ENCODE measurements at places on chromosomes 6 and 20.
A peak's percentile ranks its signal among the peaks of the same experiment; 100 is the strongest.

- DNase-seq: no peak
Observed at GRCh38 chr20:58790454-58790853, 60.2 kb downstream of the GNAS-AS1 start.

GRCh38 chr20:37627060-37627766 is 66.6 kb upstream of the CTNNBL1 start:
- DNase-seq: peak; percentile 59

DNA sequence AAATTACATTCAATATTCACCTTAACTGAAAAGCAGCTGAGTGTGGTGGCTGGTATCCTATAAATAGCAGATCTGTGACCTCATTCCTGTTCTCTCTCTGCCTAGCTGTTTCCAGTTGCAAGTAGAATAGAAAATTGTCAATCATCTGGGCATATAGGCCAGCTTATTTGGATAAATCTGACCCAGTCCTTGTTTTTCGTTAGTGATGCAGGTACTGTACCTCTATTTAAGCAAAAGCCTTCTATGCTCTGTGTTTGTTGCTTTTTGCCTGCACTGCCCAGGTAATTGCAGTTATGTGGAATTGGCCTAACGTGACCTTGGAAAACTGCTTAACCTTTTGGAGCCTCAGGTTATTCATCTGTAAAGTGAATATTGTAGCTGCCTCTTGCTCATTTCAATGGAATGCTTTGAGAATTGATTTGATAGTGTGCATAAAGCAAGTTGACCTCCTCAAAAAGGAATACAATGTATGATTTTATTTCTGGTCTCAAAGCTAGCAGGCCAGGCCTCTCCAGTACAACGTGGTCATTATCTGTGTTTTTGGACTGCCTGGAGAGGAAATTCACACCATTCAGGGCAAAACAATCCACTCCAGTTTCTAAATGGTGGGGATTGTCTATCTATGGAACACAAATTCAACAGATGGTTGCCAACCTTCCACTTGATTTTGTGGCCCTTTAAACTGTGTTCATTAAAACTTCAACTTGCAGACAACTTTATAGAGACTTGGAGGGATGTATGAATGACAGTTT is 508.7 kb upstream of the CITED2 start:
- no peak for DNase-seq

- no peak for DNase-seq
Observed at GRCh38 chr6:52547647-52548352, 29.1 kb downstream of the TRAM2 start.

DNA sequence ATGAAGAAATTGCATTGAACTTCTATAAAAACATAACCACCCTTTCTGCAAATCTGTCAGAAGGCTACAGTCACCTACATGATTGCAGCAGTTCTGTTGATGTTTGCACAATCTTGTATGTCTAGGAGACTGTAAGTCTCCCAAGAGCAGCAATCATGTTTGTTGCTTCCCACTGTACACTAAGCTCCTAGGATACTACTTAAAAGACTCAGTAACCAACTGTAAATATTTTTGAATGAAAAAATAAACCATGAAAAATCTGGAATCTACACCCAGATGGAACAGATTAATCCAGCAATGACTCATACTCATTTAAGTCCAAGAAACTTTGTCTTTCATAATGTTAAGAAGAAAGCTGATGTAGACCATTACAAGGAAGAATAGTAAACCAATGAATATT is 168.5 kb upstream of the ATXN1 start:
- DNase-seq: no peak

DNA sequence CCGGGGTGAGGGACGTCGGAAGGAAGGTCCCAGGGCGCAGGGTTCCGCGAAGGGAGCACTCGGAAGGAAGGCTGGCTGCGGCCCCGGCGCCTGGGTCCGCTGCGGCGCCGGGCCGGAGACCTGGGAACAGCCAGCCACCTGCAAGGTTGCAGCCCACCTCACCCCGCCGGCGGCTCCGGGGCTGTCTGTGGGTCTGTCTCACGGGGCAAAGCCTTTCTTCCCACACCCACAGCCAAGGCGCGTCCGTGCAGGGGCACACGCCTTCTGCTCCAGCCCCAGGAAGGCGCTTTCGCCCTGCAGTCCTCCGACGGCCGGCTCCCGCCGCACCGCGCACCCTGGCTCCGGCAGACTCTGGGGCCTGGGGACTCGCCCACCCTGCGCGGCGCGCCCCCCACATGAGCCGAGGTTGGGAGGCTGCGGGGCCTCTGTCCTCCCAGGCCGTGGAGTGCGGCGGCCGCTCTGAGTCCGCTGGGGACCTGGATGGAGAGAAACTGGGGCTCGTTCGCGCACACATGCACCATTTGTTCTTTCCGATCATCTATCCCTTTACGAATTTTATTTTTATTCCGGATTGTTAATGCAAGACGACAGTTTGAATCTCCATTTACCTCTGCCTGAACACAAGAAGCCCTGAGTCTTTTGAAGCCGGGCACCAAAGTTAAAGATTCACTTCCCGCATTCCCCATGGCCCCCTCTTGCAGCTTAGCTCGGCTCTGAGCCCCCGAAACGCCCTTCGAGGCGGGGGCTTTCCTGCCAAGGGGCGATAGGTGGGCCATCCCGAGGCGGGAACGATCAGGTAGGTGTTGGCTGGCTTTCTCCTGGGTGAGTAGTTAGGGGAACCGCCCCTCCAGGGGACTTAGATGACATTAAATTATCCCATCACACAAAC is 4.5 kb upstream of the FOXC1 start:
- DNase-seq: no peak

GRCh38 chr20:38143238-38143645 is 21.8 kb downstream of the TGM2 start:
- DNase-seq: no peak

- no peak for DNase-seq
Observed at GRCh38 chr6:89527634-89528033, 94.7 kb downstream of the ANKRD6 start.

- DNase-seq: no peak
Observed at GRCh38 chr6:148857798-148858390, 111.1 kb downstream of the UST start.

DNA sequence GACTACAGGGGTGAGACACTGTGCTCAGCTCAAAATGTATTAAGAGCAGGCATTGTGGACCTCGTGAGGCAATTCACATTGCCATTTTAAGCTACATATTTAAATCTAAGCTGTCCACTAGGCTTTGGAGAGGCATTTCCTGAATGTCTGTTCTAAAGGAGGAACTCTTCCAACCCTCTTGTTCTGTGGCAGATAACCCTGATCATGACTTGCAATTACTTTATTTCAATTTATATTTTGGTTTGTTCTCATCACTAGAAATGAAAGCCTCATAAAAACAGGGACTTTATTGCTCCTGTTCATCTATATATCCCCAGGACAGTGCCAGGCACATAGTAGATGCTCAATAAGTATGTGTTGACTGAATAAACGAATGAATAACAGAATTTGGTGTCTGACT is 84.0 kb upstream of the SALL4 start:
- no peak for DNase-seq

GRCh38 chr6:81075974-81076373 is 676.5 kb downstream of the TENT5A start:
- DNase-seq: no peak

- DNase-seq: no peak
Observed at GRCh38 chr6:50077385-50077784, 27.7 kb upstream of the DEFB112 start.

DNA sequence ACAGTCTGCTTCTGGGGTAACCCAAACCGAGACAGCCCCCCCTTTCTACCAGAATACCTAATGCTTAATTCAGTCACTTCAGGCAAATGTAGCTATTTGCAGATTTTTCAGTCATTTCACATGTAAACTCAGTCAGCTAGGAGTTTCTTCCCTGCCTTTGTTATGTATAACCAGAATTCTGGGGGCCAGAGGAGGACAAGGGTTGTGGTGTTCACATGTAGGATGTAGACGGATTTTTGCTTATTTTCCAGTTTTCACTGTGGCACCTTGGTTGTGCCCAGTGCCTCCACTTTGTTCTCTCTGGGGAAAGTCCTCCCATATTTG is 51.1 kb downstream of the PROKR2 start:
- no peak for DNase-seq

DNA sequence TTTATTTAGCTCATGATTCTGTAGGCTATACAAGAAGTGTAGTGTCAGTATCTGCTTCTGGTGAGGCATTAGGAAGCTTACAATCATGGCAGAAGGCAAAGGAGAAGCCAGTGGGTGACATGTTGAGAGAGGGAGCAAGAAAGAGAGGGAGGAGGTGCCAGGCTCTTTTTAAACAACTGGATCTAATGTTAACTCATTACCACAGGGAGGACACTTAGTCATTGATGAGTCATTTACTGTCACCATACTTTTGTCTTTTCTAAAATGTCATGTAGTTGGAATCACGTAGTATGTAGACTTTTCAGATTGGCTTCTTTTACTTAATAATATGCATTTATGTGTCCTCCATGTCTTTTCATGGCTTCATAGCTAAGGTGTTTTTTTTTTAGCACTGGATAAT is 58.1 kb downstream of the NUS1 start:
- DNase-seq: no peak

DNA sequence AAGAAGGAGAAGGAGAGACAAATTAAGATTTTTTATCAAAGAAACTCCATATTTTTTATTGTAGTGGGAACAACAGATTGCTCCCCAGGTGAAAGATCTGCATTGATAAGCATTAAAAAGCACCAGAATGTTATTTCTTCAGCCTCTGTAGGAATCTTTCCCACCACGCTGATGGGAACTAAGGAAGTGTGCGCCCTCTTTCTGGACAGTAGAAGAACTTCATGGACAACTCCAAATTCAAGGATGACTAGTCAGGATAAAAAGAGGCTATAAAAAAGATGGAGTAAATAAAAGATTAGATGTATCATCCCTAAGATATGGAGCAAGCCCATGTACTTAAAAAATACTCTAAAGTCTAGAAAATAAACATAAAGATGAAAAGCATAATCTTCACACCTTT is 45.8 kb upstream of the PAK5 start:
- no peak for DNase-seq

DNA sequence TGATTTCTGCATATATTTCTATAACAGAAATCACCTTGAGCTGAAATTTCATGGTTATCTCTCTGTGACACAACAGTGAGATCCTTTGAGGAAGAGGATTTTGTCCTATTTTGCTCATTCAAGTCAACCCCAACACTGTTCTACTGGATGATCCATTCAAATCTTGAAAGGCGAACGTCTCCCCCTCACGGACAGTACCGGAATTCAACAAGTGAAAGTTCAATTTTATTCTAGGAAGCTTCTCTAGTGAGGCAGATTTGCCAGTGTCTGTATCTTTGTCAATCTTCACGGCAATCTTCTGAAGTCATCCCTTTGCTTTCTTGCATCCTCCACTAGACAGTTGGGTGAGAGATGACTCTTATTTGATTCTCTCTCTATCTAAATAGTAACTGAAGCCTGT is 91.7 kb upstream of the PDE7B start:
- DNase-seq: no peak

- no peak for DNase-seq
Observed at GRCh38 chr6:82779041-82779440, 286.6 kb downstream of the UBE3D start.

- DNase-seq: no peak
Observed at GRCh38 chr20:62662422-62662821, 20.1 kb downstream of the SLCO4A1 start.

GRCh38 chr6:29702519-29703103 is 20.6 kb upstream of the HLA-F start:
- DNase-seq: peak; percentile 80

DNA sequence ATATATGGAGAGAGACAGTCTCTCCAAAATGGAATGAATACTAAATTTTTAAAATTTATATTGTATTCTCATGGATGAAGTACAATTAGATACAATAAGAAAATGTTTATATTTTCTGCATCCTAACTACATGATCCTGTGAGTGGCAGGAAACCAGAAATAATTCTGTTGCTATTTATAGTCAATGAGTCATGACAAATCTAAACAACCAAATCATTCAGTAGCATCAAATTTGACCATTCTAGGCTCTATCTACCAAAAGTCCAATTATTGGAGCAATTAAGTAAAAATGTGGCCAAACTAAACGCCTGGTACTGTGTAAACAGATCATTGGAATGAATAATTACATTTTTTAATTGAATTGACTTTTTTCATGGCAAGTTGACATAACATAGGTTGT is 959.8 kb downstream of the EPHA7 start:
- no peak for DNase-seq

DNA sequence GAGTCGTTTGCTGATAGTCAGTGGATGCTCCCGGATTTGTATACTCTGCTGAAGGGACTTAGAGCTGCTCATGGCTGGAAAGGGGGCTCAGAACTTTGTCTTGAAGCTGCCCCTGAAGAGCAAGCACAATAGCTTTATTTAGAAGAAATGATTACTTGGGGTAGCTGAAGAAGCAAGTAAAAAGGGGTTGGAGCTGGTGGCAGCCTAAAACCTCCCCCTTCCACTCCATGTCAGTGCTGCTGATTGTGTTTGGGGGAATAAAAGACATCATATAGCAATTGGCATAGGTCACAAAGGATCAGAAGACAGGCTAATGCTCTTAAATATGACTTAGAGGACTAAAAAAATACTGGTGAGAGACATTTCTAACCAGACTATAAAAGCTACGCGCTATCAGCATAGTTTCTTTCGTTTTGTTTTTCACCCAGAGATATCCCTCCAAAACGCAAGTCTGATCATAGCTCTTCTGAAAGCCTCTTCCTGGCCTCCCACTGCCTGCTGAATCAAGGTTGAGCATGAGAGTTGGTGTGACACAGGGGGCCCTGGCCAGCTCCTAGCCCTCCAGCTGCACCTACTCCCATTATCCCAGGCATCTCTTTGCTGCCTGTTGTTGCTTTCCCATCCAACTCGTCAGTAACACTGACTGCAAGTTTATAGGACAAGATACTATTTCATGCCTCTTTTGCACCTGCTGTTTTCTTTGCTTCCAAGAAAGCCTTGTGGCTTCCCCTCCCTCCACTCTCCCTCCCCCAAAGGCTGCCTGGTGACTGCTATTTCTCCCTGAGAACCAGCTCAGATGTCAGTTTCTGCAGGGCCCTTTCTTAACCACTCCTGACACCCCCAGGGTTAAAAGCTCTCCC is 33.9 kb upstream of the SGK1 start:
- DNase-seq: peak; percentile 25

DNA sequence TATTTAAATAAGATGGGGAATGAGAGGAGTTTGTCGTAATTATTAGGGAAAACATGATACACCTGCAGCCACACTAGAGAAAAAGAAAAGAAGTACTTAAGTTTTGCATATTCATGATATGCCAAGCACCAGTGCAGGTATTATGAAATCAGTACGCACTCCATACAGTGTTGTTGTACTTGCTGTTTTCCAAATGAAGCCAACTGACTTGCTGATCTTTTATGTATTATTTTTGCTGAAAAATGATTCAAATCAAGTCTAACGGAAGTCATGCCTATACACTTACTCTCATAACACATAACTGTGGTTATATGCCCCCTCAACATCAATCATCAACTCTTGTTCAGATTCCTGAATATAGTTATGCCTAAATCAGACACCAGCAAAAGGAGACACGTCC is 584.9 kb upstream of the EYS start:
- DNase-seq: no peak

DNA sequence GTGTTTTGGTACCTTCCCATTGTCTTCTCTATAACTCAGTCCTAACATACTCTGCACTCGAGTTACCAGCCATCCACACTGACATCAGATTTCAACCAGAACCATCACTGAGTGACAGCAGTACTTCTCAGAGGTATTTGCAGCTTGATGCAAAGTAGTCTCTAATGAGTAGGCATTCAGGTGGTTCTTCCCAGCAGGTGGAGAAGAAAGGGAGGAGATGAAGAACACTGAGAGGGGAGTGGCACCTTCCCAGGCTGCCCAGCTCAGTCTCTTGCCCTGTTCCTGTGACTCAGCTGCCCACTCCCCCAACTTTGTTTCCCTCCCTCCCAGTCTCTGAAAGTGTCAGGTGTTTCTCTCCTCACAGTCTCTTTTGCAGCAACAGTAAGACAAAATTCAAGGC is 38.7 kb upstream of the SMIM28 start:
- no peak for DNase-seq

Measured in activated CD4-positive, alpha-beta memory T cell treated with anti-CD3 and anti-CD28 coated beads for 36 hours (primary cell).